ENCODE measurements at places on chromosomes 5 and 9. TPM values are rescaled to one million over a fixed set of nuclear protein-coding genes. Genes with fewer than 3 reads are reported as not detected.

Gene TMEM8B
- total RNA-seq = 7.1 TPM

Gene N4BP3
- total RNA-seq = 8.5 TPM

Gene NR6A1
- 0.22 TPM for total RNA-seq

Gene AMACR
- 3.0 TPM for total RNA-seq

Gene PRDM9
- total RNA-seq = not detected

Gene PDE6A
- not detected for total RNA-seq

Gene SELENOP
- total RNA-seq = 0.70 TPM

Gene MEIKIN
- 0.77 TPM for total RNA-seq

Gene TRPM3
- total RNA-seq = not detected

Gene NUTM2G
- total RNA-seq = not detected

Gene C9orf50
- not detected for total RNA-seq

Gene TPD52L3
- total RNA-seq = not detected

Gene PCDHGB7
- not detected for total RNA-seq

Gene ENC1
- 0.89 TPM for total RNA-seq

Gene PCDHA9
- not detected for total RNA-seq

Gene TMC1
- not detected for total RNA-seq

Gene GPR21
- total RNA-seq = 1.6 TPM

Gene RLN2
- total RNA-seq = 1.3 TPM

Gene CACFD1
- total RNA-seq = 3.8 TPM

Gene SLC25A2
- total RNA-seq = 0.70 TPM

Gene FAM53C
- total RNA-seq = 50.1 TPM

Gene OGN
- 0.52 TPM for total RNA-seq

Gene RIGI
- 13.5 TPM for total RNA-seq

Gene ELP1
- 22.0 TPM for total RNA-seq

Gene SLC45A2
- total RNA-seq = not detected

Gene SLC6A18
- not detected for total RNA-seq

Gene MGAT1
- 80.8 TPM for total RNA-seq

Gene SH3TC2
- 0.72 TPM for total RNA-seq

Gene DNAJB5
- 1.8 TPM for total RNA-seq

Gene TSPAN17
- total RNA-seq = 19.3 TPM

Gene LHX3
- total RNA-seq = 0.18 TPM

Gene NEURL1B
- total RNA-seq = 0.23 TPM

Gene CCNJL
- 1.5 TPM for total RNA-seq

Gene TLE1
- total RNA-seq = 2.2 TPM

Gene PCDHGB2
- 0.45 TPM for total RNA-seq

Gene KIF24
- total RNA-seq = 0.08 TPM

Gene POU5F2
- total RNA-seq = 2.9 TPM

Gene GABRA1
- not detected for total RNA-seq

Gene PRDM12
- not detected for total RNA-seq

Gene PKD2L2
- total RNA-seq = not detected

Gene ZNF169
- total RNA-seq = 5.3 TPM

Gene GRXCR2
- not detected for total RNA-seq

Gene PDLIM4
- not detected for total RNA-seq

Gene TMEM250
- total RNA-seq = 21.8 TPM

Gene INSL4
- not detected for total RNA-seq

Gene MYOT
- total RNA-seq = not detected

Gene ADGRV1
- 0.52 TPM for total RNA-seq

Gene BSPRY
- total RNA-seq = not detected

Gene NR4A3
- total RNA-seq = 48.2 TPM

Gene SPATA31D4
- total RNA-seq = not detected

Gene NME5
- not detected for total RNA-seq

Gene SLC34A3
- total RNA-seq = not detected

Gene NOXA1
- 3.3 TPM for total RNA-seq

Gene OR1J2
- 0.37 TPM for total RNA-seq

Gene AGXT2
- total RNA-seq = not detected
